Fibroblast of villous mesenchyme (primary cell): ENCODE measurements at places on chromosomes 7 and 10. TPM values are rescaled to one million over a fixed set of nuclear protein-coding genes. Genes with fewer than 3 reads are reported as not detected.

GRCh38 chr10:71213127-71213621 lies 804 bp downstream of the UNC5B start:
- DNase-seq, result peak; percentile 91

DNA sequence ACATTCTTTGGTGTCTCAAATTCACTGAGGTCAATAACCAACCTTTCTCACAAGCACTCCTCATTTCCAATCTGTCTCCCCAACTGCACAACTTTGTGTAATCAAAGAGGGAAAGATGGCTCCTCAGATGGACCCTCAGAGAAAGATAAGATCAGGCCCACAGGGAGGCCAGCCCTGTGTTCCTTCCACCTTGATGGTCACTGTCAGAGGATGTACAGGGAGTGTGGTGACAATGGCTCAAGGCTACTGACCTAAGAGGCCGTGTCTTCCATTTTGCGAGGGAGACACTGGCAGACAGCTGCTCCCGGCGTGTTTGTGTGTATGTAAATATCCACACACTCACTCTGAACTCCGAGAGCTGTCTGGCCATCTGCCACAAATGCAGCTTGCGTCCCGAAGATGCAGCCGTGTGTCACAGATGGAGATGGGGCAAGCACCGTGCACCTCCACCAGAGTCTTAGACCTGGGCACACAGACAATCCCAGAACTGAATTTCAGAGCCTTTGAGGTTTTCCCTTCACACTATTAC lies 712.1 kb upstream of the NRP1 start:
- peak; percentile 43 for DNase-seq

DNA sequence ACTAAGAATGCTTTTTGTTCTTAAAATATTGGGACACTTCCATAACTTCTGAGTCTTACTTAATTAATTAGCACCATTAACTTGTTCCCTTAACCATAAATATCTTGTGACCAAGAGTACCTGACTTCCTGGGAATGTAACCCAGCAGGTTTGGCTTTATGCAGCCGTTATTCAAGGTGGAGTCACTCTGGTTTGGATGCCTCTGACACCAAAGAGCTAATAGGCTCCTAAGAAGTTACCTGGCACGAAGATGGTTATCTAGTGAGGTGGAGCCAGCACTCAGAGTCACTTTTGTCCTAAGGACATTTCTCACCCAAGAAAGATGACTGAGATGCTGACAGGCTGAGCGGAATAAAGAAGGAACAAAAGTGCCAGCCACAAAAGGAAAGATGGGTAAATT lies 172.3 kb downstream of the C1GALT1 start:
- no peak for DNase-seq

PHYHIPL gene
- total RNA-seq, result not detected in 2 replicates

SRI gene
- 59.9 and 81.2 TPM in 2 replicates for total RNA-seq

DNA sequence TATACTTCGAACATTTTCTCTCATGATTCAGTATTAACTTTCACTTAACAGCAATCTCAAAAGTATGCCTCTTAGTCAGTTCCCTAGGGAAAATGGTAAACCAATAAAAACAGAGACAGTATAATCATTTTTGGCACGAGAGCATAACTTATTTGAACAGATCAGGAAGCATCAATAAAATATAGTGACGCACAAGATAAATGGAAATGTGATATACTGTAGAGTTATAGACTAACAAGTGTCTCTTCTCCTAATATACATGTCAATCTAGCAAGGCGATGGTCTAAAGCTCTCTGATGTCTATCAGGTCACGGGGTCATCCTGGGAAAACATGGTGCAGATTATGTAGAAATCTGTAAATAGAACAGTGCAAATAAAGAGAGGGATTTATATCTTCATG lies 131.6 kb downstream of the HGF start:
- DNase-seq, result peak; percentile 90

C1QL3 gene
- not detected in 2 replicates for total RNA-seq

HMX3 gene
- not detected in 2 replicates for total RNA-seq

DNA sequence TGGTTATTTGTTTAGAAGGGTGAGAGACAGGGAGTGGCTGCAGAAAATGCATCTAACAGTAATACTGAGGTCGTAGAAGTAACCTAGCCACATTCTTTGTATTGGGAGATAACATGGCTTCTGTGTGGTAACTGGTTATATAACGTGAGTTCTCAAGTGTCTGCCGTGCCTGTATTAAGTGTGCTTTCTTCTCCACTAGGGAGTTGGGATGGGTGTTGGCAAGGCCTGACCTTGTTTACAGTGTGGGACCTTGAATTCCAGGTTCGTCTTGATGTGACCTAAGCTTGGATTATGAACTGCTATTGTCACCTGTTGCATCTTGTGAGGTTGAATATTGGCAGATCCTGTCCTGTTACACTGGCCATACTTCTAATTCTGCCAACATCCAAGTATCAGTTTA lies 145.3 kb upstream of the NAMPT start:
- DNase-seq, result no peak

GRCh38 chr10:78529262-78529661 lies 495.6 kb downstream of the RPS24 start:
- no peak for DNase-seq

DNA sequence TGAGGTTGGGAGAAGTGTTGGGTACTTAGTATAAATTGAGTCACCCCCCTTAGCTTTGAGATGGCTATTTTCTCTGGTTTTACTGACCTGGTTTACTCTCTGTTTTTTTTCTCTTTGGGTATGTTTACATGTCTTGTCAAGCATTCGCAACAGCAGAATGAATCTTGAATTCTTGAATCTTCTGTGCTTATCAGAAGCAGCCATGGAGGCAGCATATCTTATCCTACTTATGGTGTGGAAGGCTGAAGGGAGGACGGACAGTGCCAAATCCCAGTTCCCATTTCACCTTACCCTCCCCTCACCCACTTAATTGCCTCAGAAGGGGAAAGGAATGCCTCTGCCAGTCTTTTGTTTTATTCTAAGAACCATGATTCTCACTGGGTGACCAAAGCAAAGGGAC lies 3.7 kb downstream of the SND1 start:
- DNase-seq, result no peak

GRCh38 chr7:102220229-102220850 lies 66.3 kb upstream of the SH2B2 start:
- DNase-seq, result no peak

GNGT1 gene
- not detected in 2 replicates for total RNA-seq

ATP5F1C gene
- total RNA-seq, result 235 and 265 TPM in 2 replicates

DNA sequence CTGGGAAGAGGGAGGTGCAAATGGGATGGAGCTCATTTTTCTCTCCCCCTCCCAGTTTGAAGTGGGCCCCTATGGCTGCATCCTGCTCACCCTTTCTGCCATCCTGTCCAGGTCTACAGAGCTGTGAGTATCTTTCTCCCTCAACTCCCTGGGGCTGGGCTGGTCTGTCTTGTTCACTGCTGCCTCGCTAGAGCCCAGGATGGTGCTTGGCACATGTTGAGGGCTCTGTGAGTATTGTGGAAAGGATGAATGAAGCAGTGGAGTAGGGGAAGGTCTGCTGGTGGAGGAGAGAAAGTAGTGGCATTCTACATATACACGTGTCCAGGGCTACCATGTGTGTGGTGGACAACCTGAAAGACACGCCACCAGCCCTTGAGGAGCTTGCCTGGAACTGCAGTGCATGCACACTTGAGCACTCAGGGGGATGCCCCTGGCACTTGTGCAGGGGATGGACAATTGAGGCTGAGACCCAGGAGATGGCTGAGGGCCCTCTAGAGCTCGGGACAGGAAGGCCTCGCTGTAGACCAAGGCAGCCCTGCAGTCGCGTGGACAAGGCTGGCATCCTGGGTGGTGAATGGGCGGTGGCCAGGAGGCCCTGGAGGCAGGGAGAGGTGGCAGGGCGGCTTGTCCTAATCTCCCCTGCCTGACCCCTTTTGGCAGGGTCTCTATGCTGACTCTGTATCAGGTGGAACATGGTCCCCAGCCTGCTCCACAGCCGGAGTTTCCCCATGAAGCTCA lies 52.3 kb upstream of the AQP1 start:
- DNase-seq, result no peak

UCN3 gene
- not detected in 2 replicates for total RNA-seq
